ENCODE measurements at places on chromosomes 3 and 15.

DNA sequence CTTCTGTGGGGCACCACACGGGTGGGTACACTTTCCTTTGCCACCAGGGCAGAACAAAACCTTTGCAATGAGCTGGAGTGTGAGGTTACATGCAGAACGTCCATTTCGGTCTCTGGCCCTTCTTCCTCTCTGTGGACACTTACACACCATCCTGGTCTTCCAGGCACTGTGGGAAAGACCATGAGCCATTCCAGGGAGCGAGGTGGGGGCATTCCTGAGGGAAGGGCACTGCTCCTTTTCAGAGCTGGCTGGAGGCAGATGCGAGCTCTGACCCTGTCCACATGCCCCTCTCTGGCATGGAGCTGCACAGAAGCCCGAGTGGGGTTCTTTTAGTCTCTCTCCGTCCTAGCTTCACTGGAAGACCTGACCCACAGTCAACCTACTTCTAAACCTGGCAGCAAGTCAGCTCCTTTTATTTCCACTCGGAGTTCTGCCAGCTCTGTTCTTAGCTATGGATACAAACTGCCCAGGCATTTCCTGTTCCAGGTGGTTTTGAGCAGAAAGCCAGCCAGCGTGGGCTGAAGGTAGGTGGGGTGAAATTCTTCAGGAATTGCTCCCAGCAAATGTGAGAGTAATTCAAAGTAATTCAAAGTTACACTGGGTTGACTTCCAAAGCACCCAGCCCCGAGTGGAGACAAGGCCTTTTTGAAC is 281.4 kb downstream of the ADAMTS17 start:
- DNase-seq: no peak

DNA sequence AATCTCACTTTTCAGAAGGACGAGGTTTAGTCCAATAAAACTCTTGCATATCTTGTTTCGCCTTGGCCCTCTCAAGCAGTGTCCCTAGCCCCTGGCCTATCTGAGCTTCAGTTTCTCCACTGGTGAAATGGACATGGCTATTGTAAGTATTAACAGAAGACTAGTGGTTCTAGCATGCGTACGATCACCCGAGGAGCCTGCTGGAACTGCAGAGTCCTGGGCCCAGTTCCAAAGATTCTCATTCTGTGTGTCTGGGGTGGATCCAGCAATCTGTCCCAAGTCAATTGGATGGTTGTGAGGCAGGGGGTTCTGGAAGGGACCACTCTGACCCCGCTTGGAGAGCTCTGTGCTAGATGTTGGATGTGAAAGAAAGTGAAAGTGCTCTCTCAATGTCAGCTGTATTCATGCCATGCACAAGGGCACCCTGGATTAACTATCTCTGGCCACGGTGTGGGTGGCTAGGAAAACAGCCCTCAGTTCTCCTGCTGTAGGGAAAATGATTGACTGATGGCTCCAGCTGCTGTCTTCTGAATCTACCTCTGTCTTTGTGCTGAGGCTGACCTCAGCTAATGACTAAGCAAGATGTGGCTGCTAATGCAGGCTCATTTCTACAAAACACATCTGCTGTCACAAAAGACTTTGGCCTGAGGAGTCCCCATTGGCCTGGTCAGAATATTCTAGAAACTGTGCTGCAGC is 1.9 kb upstream of the PLA1A start:
- DNase-seq: no peak

DNA sequence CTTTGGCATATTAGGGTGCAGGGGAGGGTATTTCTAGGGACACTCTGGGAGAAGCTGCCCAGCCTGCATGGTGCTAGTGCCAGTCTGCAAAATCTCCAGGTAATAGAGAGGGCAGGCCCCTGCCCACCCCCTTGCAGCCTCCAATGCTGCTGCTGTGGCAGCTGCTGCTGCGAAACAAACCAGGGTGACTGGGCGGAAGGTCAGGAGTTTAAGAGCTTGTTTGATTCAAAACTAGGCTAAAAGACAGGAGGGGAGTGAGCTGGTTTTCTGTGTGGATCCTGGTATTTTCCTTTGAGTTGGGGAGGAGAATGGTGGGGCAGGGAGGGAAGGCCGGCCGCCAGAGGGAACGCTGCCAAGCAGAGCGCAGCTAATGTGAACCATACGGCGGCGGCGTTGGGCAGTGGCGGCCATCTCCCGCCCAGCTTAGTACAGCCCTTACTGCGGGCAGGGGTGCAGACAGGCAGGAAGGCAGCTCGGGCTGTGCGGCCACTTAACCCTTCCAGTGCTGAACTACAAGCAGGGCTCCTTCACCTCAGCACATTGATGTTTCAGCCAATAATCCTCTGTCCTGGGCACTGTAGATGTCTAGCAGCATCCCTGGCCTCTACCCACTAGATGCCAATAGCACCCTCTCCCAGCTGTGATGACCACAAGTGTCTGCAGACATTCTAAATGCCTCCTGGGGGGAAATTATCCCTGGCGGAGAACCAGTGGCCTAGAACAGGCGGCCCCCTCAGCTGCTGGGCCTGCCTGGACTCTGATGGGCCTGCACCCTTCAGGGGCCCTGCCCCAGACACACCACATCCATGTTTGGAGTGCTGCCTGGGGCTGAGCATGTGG is 125.7 kb downstream of the EEFSEC start:
- DNase-seq: no peak

DNA sequence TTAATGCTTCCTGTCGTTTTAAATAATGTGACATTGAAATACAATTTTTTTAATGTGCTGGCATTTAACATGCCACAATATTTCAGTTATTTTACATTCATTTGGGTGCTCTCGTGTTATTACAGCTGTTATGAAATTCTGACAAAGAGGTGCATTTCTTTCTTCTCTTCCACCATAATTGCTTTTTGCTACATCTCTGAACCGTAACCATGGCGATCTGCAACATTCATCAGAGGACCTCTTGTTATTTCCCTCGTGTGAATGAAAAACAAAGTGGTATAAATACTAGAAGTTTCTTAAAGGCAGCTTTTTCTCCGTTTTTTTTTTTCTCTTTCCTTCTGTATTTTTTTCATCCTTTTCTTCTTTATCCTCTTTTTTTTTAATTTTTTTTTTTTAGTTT is 316.4 kb downstream of the MCTP2 start:
- no peak for DNase-seq

DNA sequence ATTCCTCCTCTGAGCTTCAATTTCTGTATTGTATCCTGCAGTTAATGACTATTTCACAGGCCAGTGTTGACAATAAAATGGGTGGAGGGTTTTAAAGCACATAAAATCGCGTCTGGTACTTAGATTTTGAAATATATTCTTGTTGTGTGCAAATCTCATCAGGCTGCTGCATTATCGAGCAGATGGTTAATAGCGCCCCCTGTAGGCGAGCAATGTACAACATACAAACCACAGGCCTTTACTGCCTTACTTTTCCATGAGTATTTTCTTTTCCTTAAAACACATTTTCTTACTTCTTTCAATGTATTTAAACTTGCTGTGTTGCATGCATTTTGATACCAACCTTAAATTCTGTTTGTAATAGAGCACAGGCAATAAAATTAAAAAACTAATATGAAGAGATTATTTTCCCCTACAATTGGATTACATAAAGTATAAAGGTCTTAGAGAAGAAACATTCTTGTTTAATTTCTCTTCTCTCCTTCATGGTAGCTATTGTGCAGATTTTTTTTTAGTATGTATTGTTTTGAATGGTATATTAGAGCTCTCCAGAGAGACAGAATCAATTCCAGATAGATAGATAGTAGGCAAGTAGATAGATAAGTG is 608.4 kb downstream of the CADM2 start:
- DNase-seq: no peak

DNA sequence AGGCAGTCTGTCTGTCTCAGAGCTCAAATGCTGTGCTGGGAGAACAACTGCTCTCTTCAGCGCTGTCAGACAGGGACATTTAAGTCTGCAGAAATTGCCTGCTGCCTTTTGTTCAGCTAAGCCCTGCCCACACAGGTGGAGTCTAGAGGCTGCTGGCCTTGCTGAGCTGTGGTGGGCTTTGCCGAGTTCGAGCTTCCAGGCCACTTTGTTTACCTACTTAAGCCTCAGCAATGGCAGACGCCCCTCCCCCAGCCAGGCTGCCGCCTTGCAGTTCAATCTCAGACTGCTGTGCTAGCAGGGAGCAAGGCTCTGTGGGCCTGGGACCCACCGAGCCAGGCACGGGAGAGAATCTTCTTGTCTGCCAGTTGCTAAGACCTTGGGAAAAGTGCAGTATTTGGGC is 25.0 kb upstream of the RPP14 start:
- DNase-seq: no peak

DNA sequence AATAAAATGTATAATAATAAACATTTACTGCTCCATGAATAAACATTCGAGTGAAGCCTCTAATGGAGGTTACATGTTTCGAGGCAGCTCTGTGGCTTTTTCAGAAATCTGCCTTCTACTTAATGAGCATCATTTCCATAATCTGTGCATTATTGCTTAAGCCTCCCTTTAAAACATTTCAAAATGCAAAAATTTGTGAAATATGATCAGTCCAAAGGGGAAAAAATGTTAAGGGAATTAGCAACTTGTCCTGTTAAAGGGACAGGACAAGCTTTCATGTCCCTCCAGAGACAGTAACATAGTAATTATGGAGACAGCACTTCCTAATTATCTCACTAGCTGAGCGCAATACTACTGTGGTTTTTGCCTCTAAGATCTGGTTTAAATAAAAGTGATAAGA is 886.6 kb upstream of the CFAP20DC start:
- DNase-seq: no peak

DNA sequence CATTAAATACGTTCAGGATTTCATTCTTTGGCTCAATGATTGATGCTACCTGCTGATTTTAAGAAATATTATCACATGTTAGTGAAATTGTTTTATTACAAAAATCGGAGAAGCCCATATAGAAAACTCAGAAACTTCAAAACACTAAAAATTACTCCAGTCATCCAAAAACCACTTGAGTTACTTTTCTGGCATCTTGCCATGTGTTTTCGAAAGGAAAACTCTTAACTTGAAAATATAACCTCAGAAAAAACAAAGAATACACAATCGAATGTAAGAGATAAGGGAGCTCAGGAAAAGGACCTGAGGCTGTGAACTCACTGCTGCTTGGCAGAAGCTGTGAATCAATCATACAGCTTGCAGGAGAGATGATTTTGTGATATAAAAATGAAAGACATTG is 151.3 kb upstream of the SLITRK3 start:
- no peak for DNase-seq

GRCh38 chr15:45393851-45394250 is 15.5 kb upstream of the GATM start:
- DNase-seq: no peak

DNA sequence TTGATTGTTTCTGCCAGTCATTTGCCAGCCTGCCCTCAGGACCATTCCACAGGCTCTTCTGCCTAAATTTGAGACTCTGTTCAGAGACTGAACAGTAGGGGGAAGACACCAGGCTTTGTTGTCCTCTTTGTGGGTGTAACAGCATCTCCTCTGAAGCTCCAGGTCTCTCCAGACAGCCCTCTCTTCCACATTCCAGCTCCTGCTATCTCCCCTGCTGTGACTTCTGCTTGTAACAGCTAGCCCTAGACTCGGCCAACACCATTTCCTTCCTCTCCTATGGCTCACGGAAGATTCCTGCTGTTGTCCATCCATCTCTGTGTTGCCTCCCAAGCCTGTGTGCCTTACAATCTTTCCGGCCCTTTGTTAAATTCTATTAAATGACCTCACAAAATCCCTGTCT is 40.2 kb downstream of the SUCLG2 start:
- no peak for DNase-seq

GRCh38 chr3:120018299-120018698 is 75.9 kb downstream of the GSK3B start:
- no peak for DNase-seq

- no peak for DNase-seq
Measured at GRCh38 chr3:3665961-3666640, 133.1 kb upstream of the LRRN1 start.

GRCh38 chr15:66733976-66734375 is 31.9 kb downstream of the SMAD6 start:
- DNase-seq: no peak

GRCh38 chr3:120025520-120025919 is 68.7 kb downstream of the GSK3B start:
- DNase-seq: no peak

- no peak for DNase-seq
Measured at GRCh38 chr3:181103605-181104004, 114.1 kb upstream of the DNAJC19 start.

DNA sequence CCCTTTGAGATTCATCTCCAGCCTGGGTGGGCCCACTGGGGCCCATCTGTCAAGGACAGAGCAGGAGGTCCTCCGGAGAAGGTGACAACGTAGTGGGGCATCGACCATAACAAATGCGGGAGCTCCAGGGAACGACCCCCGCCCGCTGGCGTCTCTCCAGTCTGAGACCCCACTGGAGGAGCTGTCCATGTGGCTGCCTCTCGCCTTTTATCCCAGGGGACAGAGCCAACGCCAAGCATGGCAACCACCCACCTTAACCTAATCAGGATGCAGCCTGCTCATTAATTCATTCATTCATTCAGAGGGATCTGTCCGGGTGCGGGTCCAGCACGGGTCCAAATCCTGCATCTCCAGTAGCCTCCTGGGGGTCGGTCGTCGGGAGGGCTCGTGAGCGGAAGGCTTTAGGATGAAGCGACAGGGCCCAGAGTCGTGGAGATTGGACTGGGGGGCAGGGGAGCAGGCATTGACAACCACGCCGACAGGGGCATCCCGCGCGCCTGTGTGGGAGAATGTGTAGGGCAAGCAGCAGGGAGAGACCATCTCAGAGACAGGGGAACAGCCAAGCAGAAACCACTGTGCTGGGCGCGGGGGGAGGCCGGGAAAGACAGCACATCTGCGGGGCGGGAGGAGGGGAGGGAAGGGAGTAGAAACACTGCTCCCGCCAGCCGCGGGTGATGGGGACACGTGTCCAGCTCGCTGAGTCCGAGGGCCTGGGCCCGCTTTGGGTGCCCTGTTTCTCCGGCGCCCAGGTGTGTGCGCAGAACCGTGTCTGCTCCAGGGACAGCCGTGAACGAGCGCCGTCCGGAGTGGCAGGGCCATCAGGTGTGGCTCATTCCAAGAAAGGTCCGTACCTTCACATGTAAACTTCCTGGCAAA is 1.9 kb downstream of the PIGZ start:
- DNase-seq: no peak

GRCh38 chr15:26028086-26028740 is 165.1 kb upstream of the ATP10A start:
- DNase-seq: no peak
